ENCODE measurements at places on chromosomes 1 and 21.

- DNase-seq = no peak
Measured at GRCh38 chr21:28801906-28802305, 190.8 kb downstream of the LTN1 start.

DNA sequence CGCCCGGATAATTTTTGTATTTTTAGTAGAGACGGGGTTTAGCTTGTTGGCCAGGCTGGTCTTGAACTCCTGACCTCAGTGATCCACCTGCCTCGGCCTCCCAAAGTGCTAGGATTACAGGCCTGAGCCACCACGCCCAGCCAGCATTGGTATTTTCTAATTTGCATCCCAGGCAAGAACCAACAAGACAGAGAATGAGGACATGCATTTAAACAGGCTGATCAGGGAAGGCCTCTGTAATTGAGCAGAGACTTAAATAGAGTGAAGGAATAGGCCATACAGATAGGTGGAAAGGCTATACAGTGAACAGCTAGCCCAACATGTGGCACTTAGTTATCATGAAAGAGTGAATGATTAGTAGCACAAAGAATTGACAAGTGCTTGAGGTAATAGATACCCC lies 230.4 kb downstream of the SLC35F3 start:
- no peak for DNase-seq

- DNase-seq = no peak
Measured at GRCh38 chr1:9126511-9126910, 2.4 kb downstream of the GPR157 start.

GRCh38 chr1:12434174-12434573 lies 183.8 kb downstream of the DHRS3 start:
- peak; percentile 77 for DNase-seq

DNA sequence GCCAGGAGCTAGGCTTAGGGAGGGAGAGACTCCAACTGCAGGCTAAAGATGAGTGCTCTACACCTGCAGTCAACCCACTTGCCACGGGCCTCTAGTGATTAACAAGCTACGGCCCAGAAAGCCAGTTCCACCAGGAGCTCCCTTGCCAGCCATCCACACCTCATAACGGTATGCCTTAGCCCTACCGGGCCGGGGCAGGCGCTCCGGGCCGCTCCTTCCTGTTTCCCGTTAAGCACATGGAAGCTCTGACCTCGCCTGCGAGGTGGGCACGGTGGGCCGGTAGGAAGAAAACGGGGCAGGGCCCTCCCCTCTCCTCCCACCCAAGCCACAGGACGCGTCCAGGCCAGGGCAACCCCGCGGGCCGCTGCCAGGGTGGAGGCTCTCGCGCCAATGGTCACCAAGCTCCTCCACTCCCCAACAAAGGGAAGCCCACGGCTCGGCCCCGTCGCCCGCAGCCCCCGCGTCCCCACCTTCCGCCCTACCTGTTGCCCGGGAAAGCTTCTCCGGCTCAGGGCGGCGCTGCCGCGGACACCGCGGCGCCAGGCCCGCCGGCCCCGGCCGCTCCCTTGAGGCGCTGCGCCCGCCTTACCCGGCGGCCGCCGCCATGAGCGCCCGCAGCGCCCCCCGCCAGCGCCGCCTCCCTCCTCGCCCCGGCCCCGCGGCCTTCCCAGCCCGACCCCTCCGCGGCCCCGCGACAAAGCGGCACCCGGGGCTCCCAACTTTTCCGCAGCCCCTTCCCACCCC lies 627 bp downstream of the CERS2 start:
- DNase-seq = peak; percentile 63

DNA sequence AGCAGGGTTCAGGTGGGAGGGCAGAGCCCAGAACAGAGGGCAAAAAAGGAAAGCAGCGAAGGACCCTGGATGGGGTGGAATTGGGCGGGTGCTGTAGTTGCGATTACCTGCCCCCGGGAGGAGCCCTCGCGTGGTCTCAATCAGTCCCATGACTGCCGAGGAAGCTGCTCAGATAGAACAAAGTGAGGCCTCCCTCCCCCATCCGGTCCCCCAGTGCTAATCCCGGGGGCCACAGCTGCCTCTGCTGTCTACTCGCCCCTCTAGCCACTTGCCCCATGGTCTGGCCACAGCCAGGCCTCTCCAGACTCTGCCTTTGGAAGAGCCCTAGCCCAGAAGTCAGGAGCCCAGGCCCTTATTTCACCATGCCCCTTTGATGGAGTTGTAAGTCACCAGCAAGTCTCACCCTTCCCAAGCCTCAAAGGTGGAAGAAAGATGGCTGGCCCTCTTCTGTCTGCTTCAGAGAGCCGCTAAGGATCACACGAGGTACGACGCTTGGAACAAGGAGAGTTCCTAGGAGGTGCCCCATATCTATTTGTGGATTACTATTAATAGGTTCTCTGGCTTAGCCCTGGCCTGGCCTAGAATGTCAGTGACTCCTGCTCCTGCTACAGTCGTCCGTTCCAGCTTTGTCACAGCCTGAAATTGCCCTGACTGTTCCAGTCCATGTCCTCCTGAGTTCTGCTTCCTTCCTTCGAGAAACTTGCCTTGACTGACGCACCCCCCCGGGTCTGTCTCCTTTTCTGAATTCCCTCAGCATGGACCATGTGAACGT lies 16.4 kb downstream of the ECHDC2 start:
- peak; percentile 71 for DNase-seq

DNA sequence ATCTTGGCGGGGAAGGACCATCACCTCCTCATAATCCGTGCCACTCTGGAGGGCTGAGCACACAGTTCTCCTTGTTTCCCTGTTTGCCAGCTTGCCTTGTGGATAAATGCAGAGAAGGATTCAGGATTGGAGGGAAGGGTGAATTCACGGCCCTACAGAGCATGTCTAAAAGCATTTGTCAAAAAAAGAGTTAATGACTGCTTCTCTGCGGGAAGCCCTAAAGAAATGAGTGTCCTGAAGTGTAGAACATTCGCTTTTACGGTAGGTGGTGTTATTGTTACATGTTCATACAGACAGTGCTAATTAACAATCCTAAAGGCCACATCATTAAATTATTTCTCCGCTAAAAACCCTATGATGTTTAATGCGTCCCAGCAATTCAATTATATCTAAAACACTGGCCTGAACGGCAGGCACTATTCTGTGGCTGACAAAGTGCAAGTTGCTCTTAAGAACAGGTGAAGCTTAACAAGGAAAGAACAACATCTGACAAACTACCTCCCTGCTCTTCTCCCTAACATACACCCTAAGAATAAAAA lies 112.3 kb upstream of the NFIA start:
- peak; percentile 76 for DNase-seq

DNA sequence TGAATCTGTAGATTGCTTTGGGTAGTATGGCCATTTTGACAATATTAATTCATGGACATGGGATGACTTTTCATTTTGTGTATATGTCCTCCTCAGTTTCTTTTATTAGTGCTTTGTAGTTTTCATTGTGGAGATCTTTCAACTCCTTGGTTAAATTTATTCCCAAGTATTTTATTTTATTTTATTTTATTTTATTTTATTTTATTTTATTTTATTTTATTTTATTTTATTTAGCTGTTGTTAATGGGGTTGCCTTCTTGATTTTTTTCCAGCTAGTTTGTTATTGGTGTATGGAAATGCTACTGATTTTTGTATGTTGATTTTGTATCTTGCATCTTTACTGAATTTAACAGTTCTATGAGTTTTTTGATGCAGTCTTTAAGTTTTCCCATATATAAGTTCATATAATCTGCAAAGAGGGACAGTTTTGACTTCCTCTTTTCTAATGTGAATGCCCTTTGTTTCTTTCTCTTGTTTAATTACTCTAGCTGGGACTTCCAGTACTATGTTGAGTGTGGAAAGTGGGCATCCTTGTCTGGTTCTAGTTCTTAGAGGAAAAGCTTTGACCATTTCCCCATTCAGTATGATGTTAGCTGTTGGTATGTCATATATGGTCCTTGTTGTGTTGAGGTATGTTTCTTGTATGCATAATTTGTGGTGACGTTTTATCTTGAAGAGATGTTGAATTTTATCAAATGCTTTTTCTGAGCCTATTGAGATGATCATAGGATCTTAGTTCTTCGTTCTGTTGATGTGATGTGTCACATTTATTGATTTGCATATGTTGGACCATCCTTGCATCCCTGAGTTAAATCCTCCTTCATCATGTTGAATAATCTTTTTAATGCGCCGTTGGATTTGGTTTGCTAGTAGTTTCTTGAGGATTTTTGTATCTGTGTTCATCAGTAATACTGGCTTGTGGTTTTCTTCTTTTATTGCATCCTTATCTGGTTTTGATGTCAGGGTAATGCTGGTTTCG lies 14.3 kb downstream of the CEPT1 start:
- peak; percentile 41 for DNase-seq

DNA sequence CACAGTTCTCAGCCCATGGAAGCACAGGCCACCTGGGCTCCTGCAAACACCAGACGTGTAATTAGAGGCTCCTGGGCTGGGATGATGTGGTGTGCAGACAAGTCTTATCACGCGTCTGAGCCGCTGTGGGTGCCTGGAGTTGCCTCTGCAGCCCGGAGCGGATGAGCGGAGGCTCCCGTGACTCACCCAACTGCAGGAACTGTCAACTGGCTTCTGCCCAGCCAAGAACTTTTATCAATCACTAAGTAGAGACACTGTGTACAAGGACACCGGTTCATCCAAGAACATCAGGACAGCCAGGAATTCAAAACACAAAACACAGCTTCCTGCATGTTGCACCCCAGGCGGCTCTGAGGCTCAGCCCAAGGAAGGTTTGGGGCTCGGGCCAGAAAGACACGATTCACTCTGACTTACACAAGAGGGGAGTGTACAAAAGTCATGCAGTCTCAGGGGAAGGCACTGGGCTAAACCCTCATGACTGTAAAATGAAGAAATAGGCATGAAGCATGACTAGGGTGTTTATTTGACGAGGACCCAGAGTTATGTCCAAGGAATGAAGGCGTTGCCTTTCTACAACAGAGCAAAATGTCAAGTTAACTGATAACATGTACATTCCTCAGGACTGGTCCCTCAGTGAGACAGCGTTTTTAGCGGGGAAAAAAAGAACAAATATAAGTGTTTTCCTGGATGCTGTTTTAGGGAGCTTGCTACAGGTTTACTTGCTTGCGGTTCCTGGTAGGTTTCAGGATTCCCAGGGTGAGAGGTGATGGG lies 21.1 kb downstream of the ERRFI1 start:
- DNase-seq = peak; percentile 83

GRCh38 chr1:198199105-198199504 lies 42.3 kb downstream of the NEK7 start:
- DNase-seq = no peak

- DNase-seq = no peak
Measured at GRCh38 chr1:66546047-66546810, 12.3 kb downstream of the SGIP1 start.

DNA sequence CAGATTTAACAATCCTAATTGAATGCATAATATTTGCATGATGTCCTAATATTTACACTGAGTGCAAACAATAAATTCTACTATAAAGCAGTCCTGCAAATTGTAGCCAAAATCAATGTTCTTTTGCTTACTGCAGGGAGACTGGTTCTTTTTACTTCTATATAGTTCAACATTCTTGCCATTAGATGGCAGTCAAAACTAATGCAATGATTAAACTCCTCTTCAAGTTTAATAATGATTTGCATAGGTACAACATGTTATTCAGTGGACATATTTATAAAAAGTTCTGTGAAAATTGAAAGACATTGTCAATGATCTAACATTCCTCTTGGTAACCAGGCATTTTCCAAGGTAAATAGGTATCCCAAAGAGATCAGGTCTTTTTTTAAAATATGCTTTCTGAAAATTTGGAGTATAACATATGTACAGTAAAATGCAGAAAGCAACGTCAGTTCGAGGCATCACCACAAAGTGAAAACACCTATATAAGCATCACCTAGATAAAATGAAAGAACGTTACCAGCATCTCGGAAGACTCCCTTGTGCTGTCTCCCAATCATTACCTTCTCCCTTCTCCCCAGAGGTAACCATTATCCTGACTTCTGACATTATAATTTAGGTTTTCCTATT lies 9.8 kb upstream of the FNBP1L start:
- DNase-seq = peak; percentile 82

DNA sequence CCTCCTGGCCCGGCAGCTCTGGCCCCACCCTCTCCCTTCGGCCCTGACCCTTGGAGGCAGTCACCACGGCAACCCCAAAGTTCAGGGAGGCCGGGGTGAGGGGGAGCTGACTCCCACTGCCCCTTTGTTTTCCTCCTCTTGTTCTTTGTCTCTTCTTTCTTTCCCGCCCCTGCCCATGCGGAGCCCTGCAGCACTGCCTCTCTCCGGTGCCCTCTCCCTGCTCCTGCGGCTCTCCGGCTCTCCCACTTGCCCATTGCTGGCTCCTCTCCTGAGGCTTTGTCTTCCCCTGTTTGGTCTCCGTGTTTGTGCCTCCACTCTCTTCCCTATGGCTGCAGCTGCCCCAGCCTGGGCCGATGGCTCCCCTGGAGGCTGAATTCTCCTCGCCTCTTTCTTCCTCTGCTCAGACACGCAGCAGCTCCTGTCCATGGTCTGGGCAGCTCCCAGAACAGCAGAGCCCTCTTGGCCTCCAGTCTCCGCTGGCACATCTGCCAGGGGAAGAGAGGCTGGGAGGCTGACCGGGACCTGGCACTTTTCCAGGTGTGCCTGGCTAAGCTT lies 5.8 kb downstream of the CELSR2 start:
- DNase-seq = no peak

- DNase-seq = no peak
Measured at GRCh38 chr1:36595349-36595748, 112.6 kb upstream of the CSF3R start.

DNA sequence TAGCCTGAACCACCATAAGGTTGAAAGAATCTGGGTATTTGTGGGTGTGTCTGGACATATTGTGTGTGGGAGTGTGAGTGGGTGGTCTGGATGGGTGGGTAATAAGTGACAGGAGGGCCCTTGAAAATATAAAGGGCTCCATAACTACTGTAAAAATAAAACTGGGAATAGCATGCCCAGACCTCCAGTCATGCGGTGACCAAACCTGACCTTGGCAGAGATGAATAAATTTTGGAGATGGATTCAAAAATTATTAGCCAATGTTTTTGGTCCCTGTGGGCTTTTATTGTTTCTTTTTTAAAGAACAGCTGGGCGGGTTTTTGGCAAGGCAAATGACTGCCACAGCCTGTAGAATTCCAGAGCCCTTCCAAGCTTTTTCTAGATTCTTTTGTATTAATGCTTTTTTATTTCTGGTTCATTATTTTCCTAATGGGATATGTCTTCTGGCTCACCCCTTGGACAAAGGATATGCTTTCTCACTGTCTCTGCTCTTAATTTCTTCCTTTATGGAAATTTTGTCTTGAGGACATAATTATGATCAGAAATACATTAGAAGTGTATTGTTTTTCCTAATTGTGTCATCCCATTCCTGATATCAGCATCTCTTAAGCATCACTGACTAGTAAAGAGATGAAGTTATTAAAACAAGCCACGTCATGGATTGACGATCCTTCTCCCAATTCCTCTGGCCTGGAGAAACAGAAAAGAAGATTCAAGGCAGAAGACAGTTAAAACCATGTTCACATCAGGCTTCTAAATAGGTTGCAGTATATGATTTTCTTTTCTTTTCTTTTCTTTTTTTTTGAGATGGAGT lies 69.5 kb downstream of the NTMT2 start:
- DNase-seq = no peak

DNA sequence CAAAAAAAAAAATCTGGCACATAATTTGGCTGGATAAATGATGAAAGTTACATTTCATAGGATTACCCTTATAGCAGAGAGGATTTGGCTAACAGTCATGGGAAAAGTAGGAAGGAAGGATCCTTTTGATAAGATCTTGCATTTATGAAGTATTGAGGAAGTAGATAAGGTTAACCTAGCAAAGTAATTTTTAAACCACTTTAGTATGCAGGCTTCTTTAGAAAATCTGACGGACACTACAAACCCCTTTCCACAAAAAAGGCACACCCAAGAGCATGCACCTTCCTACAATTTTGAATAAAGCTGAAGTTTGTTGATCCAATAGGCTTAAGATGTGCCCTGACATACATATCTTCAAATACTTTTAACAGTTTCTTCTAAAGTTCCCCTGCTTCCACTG lies 275.2 kb downstream of the GRIK1 start:
- no peak for DNase-seq

GRCh38 chr1:1542766-1543705 lies 2.6 kb upstream of the TMEM240 start:
- peak; percentile 25 for DNase-seq
